SHP77 treated with DMSO at 0.1 percent for 48 hours (cell line): ENCODE measurements at places on chromosomes 1 and 21.

- no peak for DNase-seq
Observed at GRCh38 chr1:83761167-83762038, 237.5 kb downstream of the TTLL7 start.

DNA sequence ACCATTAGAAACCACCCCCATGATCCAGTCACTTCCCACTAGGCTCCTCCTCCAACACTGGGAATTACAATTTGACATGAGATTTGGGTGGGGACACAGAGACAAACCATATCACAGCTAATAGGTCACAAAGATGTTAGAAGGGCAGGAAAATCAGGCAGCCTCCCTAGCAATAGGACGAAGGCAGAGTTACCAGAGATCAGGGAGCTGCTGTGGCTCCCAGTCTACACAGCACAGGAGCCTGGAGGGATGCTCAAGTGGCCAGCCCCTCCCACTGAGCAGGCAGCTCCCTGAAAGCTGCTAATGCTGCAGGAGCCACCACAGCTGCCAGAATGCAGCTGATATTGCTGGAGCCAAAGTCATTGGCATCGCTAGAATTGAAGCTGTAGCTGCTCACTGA is 51.0 kb downstream of the CR1L start:
- DNase-seq = no peak

DNA sequence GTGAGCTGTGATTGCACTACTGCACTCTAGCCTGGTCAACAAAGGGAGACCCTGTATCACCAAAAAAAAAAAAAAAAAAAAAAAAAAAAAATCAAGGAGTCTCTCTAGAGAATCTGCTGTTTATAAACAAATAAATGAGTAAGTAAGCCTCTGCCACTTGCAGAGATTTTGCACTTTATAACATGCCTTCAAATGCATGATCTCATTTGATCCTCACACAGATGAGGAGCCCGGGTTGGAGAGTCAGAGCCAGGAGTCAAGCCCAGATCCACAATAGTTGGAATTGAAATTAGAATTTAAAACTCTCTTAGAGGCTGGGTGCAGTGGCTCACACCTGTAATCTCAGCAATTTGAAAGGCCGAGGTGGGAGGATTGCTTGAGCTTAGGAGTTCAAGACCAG is 4.0 kb downstream of the PRELP start:
- DNase-seq = no peak

GRCh38 chr1:77459881-77460280 is 178.1 kb downstream of the AK5 start:
- DNase-seq = no peak

DNA sequence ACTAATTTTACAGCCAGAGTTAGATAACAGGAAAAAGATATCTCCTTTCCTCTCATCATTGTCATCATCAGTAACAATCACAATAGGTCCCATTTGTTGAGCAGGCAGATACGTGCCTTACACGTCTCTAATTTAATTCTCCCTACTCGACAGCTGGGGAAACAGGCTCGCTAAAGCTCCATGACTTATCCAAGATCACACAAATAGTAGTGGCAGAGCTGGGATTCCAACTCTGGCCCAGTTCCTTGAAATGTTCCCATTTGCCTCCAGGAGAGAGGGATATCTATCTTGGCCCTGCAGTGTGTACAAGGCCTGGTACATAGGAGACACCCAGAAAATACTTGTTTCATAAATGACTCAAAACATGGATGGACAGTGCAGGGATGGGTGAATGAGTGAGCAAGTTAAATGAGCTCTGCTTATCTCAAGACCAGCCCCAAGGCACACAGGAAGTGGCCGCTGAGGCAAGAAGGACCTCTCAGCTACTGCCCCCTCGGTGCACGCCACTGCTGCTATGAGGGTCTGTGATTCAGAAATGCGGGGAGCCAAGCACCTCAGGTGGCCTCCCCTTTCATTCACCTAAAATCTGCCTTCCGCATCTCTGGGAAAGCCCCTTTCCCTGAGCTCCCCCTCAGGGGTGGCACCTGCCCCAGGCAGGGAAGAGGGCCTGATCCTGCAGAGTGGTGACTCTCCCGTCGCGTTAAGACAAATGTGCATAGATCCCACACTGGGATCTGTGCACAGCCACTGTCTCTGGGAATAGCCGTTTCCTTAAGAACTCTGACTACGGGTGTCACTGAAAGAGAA is 3.6 kb downstream of the KCNN3 start:
- no peak for DNase-seq

GRCh38 chr1:91007827-91008226 is 14.0 kb downstream of the ZNF644 start:
- no peak for DNase-seq
